ENCODE measurements at places on chromosomes 6 and 20.
A peak's percentile ranks its signal among the peaks of the same experiment; 100 is the strongest.

GRCh38 chr6:162200945-162201690 lies 526.4 kb downstream of the PRKN start:
- no peak for DNase-seq

GRCh38 chr20:38645980-38646858 lies 44.6 kb downstream of the ARHGAP40 start:
- DNase-seq = peak; percentile 88

DNA sequence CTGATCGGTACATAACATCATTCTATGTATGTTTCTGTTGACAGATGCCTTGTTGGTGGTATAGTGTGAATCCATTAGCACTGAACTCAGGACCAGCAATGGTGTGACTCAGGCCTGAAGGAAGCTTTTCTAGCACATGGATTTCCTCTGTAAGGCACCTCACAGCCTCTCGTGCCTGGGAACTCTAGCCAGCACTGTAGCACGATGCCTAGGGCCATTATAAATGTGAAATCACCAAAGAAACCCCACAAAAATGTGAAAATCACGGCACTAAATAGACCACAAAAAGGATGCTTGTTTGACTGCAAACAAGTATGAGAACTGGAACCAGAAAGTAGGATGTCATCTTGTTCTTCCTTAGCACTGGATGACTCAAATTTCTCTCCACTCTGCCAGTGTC lies 63.7 kb upstream of the NKX2-2 start:
- no peak for DNase-seq

DNA sequence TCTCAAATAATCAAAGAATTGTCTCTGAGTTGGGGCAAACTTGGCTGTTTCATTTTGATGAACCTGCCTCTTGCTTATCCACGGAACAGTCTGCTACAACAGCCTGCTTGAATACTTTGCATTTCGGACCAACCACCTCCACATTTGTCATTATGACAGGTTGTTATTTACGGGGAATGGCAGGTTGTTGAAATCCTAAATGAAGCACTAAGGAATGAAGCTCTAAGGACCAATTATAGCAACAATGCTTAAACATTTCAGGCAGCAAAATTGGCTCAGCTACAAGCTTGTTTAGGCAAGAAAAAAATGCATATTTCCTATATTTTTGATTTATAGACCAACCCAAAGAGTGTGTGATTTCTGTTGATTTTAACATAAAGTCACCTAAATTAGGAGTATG lies 84.5 kb downstream of the MAP3K7 start:
- DNase-seq = peak; percentile 34

DNA sequence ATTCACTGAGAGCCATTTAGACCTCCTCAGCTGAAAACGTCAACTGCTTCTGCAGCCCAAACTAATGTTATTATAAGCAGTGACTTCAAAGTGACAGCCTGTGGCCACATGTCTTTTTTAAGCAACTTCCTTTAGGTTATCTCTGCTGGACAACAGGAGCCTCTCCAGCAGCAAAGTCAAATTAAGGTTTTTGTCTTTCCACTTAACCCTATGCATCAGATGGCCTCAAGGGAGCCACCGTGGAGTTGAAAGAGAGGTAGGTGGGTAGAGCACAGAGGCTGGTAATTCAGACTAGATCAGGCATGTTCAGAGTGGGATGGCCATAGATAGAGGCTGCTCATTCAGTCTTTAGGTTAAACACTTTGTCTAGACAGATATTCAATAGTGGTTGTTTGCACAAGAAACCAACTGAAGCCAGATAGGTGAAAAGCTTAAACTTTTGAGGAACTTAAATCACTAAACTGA lies 300.6 kb upstream of the ECI2 start:
- DNase-seq = no peak

- DNase-seq = no peak
Measured at GRCh38 chr20:9510911-9511310, 3.5 kb upstream of the LAMP5 start.

GRCh38 chr20:46111028-46111835 lies 6.9 kb upstream of the CD40 start:
- DNase-seq = no peak

- DNase-seq = no peak
Measured at GRCh38 chr6:124330197-124330596, 526.5 kb downstream of the NKAIN2 start.

DNA sequence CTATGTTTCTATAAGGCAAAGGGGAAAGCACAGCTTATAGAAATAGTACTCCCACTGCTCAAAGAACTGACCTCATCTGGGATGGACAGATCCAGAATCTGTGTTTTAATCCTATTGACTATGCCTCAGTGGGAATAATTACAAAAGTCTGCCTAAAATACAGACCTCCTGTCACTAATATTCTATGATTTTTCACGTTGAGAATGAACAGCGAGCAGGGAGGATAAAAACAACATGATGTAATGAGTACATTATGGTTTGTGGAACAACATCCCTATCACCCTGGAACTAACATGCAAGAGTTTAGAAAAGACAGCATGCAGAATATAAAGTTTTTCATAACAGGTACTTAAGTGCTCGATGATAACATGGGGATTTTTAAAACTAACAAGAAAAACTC lies 53.9 kb downstream of the EPHA7 start:
- DNase-seq = no peak

DNA sequence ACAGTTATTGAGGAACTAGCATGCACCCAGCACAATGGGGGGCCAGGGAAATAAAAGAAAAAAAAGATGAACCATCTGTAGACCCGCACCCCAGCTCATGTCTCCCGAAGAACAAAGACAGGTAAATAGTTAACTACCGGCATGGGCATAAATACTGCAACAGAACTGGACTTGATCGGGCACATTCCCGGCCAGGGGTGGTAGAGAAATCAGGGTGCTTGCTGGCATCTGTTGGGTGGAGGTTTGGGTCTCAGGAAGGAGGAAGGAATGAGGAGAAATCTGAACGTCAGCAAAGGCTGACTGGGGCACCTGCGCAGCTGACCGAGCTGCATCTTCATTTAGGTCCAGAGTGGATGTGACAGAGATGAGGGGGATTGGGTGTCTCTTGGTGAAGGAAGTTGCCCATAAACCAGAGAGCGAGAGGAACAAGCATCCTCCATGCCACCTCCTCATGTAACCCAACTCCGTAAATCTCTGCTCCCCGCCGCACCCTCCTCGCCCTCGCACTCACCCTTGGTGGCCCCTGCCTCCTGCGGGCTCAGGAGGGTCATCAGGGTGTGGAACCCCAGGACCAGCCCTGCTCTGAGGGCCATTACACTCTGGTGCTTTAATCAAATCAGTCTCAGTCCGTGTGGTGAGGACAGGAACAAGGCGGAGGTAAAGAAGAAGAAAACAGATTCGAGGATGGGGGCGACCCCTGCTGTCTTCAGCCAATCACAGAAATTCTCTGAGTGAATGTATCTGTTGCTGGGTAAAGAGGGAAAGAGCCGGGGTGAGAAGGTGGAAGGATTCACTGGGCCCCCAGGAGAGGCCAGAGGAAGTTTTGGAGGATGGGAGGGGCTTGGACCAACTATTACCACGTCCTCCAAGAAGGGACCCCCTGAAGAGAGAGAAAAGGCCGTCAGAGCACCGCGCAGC lies at the start of gene HLA-DOA:
Gene HLA-DOA, minus strand, starts transcription at position 648 of the 918 bp plus-strand sequence.
- DNase-seq = no peak
